Caki2 (cell line): ENCODE measurements at places on chromosomes 12 and 14.

DNA sequence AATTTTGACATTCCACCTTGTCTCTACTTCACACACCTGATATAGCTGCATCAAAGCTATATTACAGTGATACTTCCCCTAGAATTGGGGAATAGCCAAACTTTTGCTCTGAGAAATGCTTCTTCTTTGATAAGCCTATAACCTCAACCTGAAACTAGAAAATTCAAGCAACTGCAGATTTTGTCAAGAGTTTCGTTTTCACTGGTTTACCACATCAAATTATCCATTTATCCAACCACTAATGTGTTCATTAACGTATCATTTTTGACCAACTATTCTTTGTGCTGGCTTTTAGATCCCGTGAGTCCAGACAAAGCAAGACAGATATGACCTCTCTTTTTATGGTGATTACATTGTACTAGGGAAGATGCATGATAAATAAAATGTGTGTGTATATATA, 13.5 kb upstream of the TAS2R46 start:
- no peak for DNase-seq

DNA sequence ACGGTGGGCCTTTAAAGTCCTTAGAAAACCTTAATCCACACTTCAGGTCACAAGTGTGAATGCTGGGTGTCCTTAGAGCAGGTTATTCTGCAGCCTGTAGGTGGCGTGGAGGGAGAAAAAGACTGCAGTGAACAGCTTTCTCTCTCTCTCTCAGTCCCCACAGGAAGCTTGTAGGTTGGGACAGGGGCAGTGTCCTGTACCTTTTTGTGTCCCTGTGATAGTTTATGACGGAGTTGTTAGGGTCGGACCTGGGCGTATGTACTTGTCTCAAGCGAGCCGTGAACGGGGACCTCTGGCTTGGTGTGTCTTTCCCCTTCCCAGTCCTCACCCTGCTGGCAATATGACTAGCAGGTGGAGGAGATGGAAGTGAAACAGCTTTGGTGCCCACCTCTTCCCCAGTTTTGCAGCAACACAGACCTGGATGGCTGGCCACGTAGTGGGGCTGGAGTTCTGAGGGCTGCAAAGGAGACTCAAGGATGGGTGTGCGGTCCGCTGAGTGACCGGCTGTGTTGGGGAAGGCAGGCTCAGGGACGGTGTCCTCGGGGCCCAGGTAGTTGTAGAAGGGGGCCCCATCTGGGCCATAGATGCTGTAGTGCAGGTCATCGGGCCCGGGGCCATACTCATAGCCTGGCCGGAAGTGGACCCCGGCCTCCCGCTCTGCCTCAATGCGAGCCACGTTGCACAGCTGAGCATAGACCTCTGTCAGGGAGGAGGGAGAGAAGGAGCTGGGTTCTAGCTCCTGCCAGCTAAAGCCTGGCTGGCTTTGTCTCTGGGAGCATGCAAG, 8.9 kb downstream of the ISCA2 start:
- DNase-seq = peak; percentile 19

DNA sequence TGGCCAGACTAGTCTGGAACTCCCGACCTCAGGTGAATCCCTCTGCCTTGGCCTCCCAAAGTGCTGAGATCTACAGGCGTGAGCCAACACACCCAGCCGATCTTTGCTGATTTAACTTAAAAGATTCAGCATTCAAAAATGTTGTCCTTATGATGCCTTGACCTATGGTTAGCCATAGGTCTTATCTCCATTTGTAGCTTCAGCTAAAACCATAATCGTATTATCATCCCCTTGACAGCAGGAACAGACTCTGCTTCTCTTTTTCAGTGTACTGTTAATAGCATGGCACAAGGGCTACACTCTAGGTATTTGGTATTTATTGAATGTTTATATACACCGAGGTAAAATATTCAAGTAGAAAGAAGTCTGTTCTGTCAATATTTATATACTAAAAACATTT, 15.3 kb downstream of the CCDC62 start:
- no peak for DNase-seq

- DNase-seq = no peak
Observed at GRCh38 chr12:22828066-22828465, 203.1 kb downstream of the ETNK1 start.

DNA sequence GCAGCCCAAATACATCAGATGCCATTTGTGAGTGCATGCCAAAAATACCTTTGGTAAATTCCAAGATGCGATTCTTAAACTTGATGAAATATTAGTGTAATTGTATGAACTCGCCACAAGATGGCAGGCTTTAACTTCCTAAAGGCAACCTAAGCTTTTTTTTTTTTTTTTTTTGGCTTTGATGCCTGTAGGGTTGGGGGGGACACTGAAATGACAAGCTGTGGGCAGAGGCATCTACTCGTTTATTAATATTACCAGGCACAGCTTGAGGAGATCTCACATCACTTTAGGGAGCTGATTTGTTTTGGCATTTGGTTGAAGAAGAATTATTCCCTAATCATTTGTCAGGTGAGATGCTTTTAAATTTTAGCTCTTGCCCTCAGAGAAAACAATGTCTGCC, 126.7 kb upstream of the CCDC196 start:
- peak; percentile 11 for DNase-seq

GRCh38 chr14:34857689-34858449, 17.3 kb downstream of the BAZ1A start:
- no peak for DNase-seq

DNA sequence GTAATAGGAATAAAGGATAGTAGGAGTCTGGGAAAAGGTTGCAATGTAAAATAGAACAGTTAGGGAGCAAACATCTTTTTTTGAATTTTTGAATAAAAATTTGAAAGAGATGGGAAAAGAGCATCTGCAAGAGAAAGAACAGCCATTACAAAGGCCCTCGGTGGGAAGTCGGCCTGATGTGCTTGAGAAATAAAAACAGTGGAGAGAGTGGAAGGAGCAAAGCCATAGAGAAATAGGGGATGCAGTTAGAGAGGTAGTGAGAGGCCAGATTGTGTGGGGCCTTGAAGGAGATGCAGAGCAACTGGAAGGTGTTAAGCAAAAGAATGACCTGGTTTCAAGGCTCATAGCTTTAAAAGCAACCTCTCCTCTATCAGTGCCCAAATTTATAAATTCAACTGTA, 409.8 kb downstream of the RERGL start:
- no peak for DNase-seq

DNA sequence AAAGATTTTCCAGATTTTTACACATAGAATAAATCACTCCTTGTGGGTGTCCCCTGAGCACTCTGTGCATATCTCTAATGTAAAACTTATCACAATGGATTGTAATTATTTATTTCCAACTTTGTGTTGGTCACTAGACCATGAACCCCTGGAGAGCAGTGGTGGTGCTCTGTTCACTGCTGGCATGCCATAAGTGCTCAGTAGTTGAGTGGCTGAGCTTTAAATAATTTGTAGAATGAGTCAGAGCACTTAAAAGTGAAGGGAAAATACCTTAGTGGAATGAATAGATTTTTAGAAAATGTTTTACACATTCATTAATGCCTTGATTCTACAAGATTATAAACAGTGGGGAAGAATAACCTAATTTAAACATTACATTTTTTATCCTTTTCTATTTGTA, 6.3 kb downstream of the MGAT4C start:
- peak; percentile 84 for DNase-seq

DNA sequence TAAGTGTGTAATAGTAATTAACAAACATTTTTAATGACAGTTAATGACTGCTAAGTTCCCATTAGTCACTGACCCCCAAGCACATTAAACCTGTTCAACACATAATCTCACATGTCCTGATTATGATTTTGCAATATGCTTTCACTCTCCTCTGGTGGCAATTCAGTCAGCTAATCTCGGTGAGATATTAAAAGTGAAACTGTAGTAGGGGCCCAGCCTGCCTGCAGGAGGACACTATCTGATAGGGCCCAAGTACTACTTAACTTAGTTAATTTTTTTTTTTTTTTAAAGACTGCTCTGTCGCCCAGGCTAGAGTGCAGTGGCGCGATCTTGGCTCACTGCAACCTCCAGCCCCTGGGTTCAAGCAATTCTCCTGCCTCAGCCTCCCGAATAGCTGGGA, 48.8 kb downstream of the CIT start:
- DNase-seq = no peak

DNA sequence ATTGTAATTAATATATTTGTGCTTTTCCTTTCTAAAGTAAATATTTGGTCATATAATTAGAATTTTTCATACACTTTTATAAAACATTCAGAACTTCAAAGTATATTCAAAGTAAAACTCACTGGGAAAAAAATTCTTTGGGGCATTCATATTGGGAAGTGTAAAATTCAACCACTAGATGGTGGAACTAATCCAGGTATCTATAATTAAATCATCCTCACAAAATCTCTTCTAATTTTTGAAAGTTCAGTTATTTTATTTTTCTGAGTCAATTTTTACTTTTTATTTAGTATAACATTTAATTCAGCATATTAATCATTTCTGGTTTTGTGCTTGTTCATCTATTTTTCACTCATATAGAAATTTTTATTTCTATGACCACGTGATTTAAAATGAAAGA, 81.0 kb downstream of the NTS start:
- no peak for DNase-seq

DNA sequence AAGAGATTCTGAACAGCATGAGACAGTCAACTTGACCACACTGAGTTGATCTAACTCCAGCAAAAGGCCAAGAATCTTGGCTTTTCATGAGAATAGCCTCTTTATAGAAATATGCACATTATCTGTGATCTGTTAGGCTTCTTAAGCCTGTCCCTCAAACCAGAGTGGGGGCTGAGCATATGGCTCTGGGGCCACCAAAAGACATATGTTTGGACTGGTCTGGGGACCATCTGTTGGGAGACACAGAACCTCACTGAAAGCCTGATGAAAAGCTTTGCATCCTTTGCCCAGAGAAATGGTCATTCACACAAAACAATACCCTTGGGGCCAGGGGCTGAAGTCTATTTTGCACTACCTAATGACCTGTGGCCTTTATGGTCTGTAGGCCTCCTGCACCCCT, 165.3 kb upstream of the PRMT8 start:
- no peak for DNase-seq

GRCh38 chr12:19772776-19773175, 333.5 kb downstream of the AEBP2 start:
- DNase-seq = no peak

GRCh38 chr14:86311151-86311550, 781.2 kb downstream of the FLRT2 start:
- DNase-seq = no peak

DNA sequence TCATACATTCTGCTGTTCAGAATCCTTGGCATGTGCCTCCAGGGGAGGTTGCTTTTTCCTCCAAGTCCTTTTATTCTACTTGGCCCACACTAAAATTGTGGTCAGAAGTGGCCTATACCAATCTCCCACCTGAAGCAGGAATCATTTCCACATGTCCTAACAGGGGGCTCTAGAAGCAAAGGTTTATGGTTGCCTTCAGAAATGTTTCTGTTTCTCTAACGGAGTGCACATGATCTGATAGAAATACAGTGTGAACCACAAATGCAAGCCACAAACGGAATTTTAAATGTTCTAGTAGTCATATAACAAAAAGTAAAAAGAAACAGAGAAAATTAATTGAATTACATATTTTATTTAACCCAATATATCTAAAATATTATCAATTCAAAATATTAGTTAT, 4.0 kb downstream of the PTGER2 start:
- no peak for DNase-seq

GRCh38 chr14:69493791-69494190, 9.3 kb downstream of the PLEKHD1 start:
- no peak for DNase-seq

DNA sequence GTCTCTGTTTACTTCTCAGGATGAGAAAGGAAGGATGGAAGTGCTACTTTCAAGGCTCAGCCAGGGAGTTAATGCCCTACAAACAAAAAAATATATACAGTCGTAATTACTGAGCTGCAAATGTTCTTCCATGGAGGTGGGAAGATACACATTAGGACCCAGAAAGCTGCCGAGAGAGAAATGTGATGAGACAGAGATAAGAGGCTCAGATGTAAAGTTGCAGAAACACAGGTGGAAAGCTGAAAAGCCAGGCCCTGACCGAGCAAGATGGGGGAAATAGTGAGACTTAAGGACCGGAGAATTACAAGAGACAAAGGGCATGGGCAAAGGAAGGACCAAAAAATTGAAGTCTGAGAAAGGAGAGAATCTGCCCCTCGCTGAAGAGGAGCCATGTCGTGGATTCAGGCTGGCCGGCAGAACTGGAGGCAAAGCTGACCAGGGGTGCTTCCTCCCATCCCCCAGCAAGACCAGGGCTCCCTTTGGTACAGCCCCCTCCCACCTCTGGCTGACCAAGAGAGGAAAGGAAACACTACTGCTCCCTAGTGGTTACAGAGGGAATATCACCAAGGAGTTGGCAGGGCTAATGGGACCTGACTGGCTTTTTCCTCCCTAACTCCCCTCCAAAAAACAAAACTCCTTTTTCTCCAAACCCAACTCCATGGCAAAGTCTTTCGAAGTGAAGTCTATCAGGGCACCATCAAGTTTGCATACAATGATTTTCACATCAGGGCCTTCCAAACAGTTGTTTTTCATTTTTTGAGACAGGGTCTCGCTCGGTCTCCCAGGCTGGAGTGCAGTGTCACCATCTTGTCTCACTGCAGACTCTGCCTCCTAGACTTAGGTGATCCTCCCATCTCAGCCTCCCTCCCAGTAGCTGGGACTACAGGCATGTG, 12.1 kb downstream of the ZFHX2 start:
- DNase-seq = no peak

- no peak for DNase-seq
Observed at GRCh38 chr12:2618291-2618995, 176.3 kb upstream of the FKBP4 start.

DNA sequence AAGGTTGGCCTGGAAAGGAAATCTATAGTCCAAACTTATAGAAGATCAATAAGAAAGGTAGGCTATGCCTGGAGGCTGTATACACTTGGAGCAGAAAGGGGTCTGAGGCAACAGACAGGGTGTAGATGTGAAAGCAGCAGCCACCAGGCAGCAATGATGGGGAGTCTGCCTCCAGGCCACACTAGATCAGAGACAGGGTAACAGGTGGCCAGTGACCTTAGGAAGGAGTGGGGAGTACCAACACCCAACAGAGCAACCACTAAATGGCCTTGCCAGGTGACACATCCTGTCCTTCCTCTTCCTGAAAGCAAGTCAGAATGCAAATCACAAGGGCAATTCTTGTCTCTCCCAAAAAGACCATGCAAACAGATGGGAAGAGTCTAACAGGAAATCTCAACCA, 46.4 kb upstream of the NID2 start:
- DNase-seq = no peak

GRCh38 chr14:66603945-66604344, 96.0 kb downstream of the GPHN start:
- DNase-seq = no peak
